ENCODE measurements at places on chromosomes 7 and 10. TPM values are rescaled to one million over a fixed set of nuclear protein-coding genes. Genes with fewer than 3 reads are reported as not detected.

GRCh38 chr10:22630234-22631174 is 83.9 kb downstream of the PIP4K2A start:
- H3K27me3 ChIP-seq, result no peaks in the 10 kb centered on the region
- DNase-seq, result no peak
- H3K36me3 ChIP-seq, result no peaks in the 10 kb centered on the region
- H3K27ac ChIP-seq, result no peak overlapping the region
- H3K4me3 ChIP-seq, result no peak overlapping the region

DNA sequence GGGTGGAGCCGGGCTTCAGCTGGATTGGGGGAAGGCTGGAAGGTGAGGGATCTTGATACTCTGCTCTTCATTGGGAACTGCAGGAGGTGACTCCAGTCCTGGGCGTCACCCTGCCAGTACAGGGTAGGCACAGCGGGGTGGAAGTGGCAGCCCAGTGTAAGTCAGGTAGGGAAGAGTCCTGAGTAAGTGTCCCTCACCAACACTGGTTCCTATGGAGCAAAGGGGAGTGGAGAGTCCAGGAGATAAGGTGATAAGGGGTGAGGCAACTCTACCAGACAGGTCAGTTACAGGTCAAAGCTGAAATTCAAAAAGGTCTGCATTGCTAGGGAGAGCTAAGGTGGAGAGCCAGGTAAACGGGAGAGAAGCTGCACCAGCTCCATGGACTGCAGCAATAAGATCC is 145.6 kb upstream of the NFE2L3 start:
- no peaks in the 10 kb centered on the region for H3K27me3 ChIP-seq
- H3K27ac ChIP-seq, result no peak overlapping the region
- H3K4me3 ChIP-seq, result no peak overlapping the region
- no peaks in the 10 kb centered on the region for H3K4me1 ChIP-seq

DNA sequence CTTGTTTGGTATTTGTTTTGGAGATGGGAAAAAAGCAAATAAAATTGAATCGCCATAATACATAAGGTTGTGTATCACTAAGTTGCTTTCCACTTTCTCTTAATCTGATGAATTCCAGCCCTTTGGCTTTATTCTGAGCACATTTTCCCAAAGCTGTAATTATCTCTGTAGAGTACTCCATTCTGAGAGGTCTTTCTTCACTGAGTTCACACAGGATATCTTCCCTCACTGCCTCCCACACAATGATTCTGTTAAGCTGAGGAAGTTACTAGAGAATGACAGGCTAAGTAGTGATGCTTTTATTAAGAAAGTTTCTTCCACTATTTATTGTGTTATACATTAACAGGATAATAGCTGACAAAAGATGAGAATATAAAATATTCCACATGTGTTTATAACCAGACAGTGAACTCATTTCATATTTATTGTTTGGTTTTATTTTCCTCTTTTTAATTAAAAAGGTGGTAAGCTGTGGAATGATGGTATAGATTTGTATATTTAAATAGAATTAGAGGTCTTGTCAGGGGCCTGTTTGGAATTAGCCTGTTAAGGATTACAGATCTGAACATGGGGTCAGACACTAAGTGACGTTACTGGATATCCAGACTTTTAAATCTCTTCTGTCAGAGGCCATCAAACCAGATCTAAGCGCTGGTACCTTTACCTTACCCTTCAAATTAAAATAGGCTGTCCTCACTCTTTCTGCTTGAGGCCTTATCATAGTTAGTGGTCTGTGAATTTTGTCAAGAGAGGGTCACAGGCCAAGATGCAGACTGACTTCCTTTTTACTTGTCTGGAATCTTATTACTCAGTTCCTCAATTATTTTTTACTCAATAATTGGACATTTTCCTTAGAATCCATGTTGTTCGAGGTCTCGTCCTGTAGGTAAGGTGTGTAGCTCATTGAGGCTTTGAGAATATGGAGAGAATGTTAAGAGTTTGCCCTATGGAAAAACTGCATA is 8.4 kb downstream of the PLXDC2 start:
- peaks cover 7% of the 10 kb centered on the region for H3K4me1 ChIP-seq
- H3K27ac ChIP-seq, result no peak overlapping the region
- no peak overlapping the region for H3K4me3 ChIP-seq
- DNase-seq, result no peak

GRCh38 chr7:74480861-74481417 is 27.2 kb downstream of the GTF2IRD1 start:
- H3K36me3 ChIP-seq, result no peaks in the 10 kb centered on the region
- H3K27me3 ChIP-seq, result no peaks in the 10 kb centered on the region
- DNase-seq, result no peak
- peak overlapping the region; percentile 54 for H3K27ac ChIP-seq
- H3K4me3 ChIP-seq, result no peak overlapping the region
- H3K4me1 ChIP-seq, result peaks cover 4% of the 10 kb centered on the region

Gene ZRANB1
- total RNA-seq, result 17.4 TPM
